ENCODE measurements at places on chromosomes 2 and 18.

DNA sequence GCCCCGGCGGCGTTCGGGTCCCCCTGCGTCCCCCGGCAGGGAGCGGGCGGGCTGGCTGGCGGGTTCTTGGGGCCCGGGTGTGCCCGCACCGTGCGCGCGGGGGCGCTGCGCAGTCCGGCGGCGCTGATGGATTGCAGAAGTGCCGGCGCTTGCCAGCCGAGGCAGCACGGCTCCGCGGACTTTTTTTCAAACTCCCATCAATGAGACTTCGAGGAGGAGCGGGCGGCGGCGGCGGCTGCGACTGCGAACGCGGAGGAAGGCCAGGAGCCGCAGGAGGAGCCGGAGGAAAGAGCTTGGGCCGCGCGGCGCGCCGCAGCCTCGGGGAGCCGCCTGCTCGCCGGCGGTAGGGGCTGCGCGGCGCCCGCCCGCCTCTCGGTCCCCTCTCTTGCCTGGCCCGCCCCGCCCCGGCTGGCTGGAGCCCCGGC is at the start of gene GLI2:
TSS of gene GLI2 (plus strand) at position 123 of the 425 bp plus-strand sequence. CDS start 61,453 bp downstream, outside the sequence.
- peak; percentile 51 for DNase-seq

DNA sequence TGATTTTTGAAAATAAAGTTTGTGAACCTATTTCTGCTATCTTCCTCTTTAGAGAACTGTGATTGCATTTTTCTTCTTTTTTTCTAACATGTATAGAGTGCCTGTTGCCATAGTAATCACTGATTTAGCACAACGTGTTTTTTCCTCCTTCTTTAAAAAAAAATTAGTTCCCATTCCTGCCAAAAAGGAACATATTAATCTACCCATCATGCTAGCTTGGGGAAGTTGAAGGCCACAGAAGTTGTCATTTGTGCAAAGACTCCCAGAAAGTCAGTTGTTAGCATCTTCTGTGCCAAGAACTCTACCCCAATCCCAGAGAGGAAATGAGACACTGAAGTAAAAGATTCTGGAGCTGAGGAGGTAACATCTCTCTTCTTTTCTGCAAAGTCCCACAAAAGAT is 57.3 kb downstream of the SLC8A1 start:
- DNase-seq, result no peak

GRCh38 chr2:36318547-36318946 is 37.0 kb upstream of the CRIM1 start:
- no peak for DNase-seq

DNA sequence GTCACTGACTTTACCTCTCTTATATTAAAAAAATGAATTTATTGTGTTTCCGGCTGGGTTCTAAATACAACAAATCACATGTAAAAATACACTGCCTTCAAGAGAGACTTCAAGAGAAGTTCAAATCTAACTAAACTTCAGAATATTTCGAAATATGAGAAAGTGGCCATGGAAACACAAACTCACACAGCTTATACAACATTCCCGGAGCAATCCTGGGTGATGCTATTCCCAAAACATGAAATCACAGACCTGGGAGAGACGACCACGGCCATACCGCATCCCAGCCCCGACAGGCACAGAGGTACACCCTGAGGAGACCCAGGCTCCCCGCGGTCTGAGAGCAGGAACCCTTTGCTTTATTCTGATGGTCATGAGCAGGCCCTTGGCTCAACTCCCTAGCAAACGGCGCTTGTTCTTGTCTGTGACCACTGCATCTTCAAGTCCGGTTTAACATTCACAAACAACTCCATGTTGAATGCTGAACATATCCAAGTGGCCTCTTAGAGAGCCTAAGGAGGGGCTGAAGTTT is 185.4 kb upstream of the REV1 start:
- DNase-seq, result no peak

GRCh38 chr18:51537487-51537886 is 340.0 kb upstream of the MEX3C start:
- DNase-seq, result peak; percentile 94

- peak; percentile 82 for DNase-seq
Observed at GRCh38 chr2:17104454-17104853, 413.8 kb downstream of the RAD51AP2 start.
